ENCODE measurements at places on chromosomes 16 and 17.

- DNase-seq = no peak
Observed at GRCh38 chr17:82412535-82413520, 5.3 kb upstream of the HEXD start.

DNA sequence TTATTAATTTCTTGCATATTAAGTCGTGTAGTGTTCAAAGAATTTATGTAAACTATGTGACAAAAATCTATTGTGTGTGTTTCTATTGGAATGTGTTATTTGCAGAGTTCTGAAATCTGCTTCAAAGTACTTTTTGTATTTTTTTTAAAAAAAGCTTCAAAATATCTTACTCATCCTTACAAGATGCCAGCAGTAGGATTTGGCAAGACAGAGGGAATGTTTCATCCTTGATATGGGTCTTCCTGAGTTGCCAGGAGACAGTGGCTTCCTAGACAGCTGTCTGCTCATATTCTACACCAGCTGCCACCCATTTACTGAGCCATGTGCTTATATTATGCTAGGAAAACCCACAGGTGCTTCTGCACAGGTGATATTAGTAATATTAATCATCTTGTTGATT, 36.4 kb downstream of the EFCAB5 start:
- no peak for DNase-seq

DNA sequence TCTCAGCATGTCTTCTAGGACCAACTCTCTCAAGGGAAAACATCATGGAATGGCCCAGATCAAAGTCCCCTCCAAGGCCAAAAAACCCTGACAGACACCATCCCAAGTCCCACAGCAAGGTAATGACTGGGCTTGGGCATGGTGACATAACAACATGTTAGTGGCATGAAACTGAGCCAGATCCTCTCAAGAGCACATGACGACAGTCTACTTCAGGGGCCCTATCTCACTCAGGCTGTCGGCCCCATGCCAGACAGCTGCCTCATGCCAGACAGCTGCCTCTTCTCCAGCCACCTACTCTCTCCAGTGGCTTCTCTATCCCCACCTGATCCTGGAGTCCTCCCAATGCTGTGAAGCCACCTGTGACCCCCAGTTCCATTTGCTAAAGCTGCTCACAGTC, 18.4 kb downstream of the HSD11B2 start:
- DNase-seq = no peak

GRCh38 chr17:58097384-58098088, 14.3 kb downstream of the DYNLL2 start:
- DNase-seq = no peak

DNA sequence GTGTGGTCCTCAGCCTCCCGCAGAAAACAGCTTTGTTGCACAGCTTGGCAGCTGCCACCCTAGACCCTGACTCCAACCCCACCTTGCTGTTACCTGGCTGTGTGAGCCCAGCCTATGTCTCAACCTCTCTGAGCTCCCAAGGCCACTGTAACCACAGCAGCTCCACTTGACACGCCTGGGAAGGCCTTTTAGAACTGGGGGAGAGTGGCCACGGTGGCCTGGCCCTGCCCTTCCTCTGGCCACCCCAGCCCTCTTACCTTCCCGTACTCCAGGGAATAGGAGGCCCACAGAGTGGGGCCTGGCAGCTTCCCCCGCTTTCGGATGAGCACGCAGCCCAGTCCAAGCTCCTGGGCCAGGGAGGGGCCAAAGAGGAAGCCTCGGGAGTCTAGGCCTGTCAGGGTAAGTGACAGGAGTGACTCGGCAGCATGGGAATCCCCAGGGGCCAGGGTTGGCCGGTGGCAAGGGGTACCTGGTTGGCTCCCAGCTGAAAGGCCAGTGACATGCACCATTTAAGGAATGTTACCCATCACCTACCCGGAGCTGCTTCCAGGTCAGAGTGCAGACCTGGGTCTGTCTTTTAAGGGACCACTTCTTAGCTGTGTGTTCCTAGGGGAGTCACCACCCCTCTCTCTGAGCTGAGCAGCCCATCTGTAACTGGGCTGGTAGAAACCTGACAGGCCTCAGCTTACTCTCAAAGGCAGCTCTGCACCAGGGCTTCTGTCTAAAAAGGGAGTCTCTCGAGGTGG, 1.4 kb downstream of the APRT start:
- DNase-seq = no peak

- no peak for DNase-seq
Observed at GRCh38 chr16:21233521-21234150, at the start of gene ANKS4B. TSS of gene ANKS4B (plus strand) at chr16:21233699. CDS start at chr16:21233738, 39 bp downstream.

DNA sequence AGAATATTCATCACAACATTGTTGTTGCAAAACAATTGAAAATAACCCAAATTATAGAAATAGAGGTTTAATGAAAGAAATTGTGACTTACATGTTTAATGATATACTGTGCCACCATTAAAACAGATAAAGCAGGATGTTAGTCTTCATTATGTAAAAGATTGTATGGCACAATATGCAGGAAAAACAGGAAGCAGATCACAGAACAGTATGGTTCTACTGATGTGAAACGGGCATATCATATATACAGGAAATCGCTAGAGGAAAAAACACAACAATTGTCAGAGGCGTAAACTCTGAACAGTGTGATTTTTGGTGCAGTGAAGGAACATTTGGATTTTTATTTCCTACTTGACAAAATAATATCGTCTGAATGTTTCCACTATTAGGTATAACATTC, 22.0 kb downstream of the OR3A1 start:
- no peak for DNase-seq

DNA sequence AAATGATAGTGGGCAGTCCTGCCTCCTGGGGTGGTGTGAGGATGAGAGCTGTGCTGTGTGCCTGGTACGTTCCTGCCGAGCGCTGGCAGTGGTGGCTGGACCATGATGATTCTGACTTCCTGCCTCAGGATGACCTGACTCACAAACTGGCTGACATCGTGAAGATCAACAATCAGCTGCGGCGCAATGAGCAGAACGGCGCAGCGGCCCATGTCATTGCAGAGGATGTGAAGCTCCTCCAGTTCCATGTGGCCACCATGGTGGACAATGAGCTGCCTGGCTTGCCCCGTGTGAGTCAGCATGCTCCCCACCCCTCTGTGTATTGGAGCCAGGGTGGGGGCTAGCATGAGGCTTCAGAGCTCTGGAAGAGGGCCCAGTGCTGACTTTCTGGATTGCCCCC, 13.1 kb downstream of the POLR2A start:
- no peak for DNase-seq

GRCh38 chr16:10965440-10966061, 21.2 kb downstream of the CLEC16A start:
- DNase-seq = no peak

DNA sequence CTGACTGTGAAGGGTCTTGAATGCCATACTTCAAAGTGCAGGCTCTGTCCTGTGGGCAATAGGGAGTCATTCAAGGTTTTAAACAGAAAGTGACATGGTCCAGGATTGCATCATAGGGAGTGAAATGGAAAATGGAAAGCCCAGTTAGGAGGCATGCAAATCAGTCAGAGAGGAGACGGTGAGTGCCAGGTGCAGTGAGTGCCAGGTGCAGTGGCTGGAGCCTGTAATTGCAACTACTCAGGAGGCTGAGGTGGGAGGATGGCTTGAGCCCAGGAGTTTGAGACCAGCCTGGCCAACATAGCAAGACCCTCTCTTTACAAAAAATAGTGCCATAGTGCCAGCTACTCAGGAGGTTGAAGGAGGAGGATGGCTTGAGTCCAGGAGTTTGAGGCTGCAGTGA, 35.2 kb upstream of the SIAH1 start:
- DNase-seq = no peak

DNA sequence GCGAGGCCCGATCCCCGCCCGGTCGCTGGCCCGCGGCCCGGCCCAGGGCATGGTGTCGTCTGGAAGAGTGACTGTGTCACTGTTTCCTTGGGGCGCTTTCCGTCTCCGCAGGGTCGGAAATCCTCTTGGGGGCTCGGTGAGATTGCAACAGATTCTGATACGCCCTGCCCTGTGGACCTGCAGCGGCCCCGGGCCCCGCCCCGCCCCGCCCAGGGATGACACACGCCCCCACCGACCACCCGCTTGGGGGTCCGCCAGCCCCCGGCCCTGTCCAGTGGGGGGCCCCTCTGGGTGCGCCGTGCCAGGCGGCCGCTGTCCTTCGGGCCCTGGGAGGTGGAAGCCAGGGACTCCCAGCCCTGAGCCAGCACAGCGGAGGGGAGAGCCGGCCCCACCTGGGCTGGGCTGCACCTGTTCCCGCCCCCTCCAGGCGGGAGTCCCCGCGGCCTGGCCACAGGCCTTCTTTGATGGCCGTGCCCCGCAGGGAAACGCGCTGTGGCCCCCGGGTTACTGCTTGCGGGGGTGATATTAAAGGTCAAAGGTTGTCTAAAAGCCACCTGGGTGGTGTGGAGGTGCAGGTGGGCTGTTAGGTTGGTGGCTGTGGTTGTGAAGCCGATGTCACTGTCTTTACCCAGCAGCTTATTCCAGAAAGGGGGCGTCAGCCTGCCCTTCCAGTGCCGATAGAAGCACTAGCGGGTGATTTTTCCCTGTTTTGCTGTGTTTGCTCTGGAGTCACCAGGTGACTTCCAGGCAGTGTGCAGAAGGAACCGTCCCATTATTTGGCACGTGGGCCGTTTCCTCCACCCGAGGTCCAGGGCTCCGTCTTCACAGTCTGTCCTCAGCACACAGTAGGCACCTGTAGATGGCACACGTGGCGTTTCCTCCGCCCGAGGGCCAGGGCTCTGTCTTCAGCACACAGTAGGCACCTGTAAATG, 752 bp downstream of the TBC1D24 start:
- DNase-seq = peak; percentile 63

DNA sequence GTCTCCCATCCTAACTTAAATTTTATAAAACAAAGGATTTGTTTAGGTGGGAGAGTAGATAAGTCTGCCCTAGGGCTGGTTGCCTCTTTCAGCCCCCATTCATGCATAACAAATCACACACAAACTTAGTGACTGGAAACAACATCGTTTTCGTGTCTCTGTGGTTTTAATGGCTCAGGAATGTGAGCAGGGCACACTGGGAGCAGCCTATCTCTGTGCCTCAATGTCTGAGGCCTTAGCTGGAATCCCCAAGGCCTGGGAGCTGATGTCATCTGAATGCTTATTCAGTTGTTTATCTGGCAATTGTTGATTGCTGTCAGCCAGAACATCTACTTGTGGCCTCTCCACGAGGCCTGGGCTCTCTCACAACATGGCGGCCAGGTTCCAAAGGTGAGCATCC, 101.9 kb upstream of the HSBP1 start:
- DNase-seq = no peak

DNA sequence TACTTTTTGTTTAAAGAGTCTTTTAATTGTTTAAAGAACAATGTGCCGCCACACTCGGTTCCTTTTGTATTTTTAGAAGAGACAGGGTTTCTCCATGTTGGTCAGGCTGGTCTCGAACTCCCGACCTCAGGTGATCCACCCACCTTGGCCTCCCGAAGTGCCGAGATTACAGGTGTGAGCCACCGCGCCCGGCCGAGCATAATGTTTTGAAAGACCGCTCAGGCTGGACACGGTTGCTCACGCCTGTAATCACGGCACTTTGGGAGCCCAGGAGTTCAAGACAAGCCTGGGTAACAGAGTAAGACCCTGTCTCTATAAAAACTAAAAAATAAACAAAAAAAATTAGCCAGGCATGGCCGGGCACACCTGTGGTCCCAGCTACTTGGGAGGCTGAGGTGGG, 59.8 kb downstream of the RNF213 start:
- no peak for DNase-seq

GRCh38 chr16:57091200-57091974, 996 bp upstream of the CPNE2 start:
- DNase-seq = peak; percentile 68

DNA sequence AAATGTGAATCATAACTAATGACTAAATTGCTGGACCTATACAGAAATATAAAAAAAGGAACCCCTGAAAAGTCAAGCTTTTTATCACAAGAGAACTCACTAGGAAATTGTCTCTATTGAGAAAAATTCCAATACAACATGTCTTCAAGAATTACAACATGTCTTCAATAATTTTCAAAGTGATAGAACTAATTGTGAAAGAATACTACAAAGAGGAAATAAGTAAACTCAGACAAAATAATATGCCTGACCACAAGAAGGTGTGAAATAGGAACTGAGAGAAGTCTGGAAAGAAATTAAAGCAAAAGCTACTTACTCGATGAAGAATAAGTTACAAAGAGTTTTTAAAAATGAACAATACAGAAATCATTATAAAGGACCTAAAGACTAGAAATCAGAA, 29.9 kb upstream of the OR1G1 start:
- no peak for DNase-seq

GRCh38 chr17:66307257-66307656, 4.8 kb downstream of the PRKCA start:
- no peak for DNase-seq

- peak; percentile 74 for DNase-seq
Observed at GRCh38 chr17:39753514-39754160, 15.9 kb downstream of the GRB7 start.

- no peak for DNase-seq
Observed at GRCh38 chr16:73265124-73265837, 217.4 kb upstream of the ZFHX3 start.

DNA sequence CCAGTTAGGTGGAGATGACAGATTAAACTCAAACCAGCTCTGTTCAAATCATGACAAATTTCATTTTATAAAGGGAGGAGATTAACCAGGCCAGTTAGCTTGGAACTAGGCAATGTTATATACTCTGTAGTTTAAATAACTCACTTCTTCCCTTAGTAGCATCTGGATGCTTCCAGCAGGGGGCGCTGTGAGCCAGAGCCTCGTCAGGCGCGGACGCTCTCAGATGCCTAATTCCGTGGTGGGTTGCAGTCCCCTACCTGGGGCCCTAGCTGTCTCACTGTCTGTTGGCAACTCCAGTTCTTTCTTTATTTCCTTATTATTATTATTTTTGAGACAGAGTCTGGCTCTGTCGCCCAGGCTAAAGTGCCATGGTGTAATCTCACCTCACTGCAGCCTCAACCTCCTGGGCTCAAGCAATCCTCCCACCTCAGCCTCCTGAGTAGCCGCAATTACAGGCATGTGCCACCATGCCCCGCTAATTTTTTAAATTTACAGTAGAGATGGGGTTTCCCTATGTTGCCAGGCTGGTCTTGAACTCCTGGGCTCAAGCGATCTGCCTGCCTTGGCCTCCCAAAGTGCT, 17.3 kb upstream of the WFDC1 start:
- peak; percentile 85 for DNase-seq

GRCh38 chr16:63466-63865, 9.0 kb downstream of the RHBDF1 start:
- no peak for DNase-seq

DNA sequence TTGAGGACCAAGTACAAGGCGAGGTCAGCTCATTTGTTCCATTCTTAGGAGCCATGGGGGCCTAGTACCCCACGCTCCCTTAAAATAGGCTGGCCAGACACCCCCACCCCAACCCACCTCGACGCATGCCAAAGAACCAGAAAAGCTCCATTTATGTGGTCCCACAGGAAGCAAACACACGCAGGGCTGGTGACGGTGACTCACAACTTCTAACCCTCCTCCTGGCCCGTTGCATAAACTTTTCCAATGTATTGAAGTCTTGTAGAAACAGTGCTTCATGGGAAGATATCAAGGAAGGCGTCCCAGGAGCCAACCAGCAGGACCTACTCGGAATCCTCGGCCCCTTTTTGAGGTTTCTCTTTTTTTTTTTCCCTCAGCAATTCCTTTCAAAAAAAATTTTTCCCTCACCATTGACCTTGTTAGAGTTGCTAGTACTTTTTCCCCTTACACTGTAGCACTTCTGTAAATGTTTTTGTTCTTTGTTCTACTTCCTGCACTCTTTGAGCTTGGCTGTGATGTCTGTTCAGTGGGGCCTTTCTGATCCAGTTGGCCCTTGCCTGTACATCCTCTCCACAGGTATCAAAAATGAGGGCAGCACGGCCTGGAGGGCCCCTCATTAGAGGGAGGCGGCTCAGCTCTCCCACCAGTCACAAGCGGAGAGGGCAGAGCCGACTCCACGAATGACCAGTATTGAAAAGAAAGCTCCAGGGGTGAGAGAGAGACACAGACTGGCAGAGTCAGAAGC, 208.3 kb downstream of the RGS9 start:
- DNase-seq = peak; percentile 36

- DNase-seq = no peak
Observed at GRCh38 chr17:17147821-17148220, 58.3 kb downstream of the PLD6 start.
